ENCODE measurements at places on chromosomes 4 and X. TPM values are rescaled to one million over a fixed set of nuclear protein-coding genes. Genes with fewer than 3 reads are reported as not detected.

CYLC1 gene
- total RNA-seq = not detected

GYPE gene
- total RNA-seq = 0.29 TPM

VSIG1 gene
- total RNA-seq = 0.44 TPM

TMEM271 gene
- not detected for total RNA-seq

ARX gene
- not detected for total RNA-seq

TCEAL6 gene
- not detected for total RNA-seq

PDGFC gene
- total RNA-seq = 13.7 TPM

GDPD2 gene
- not detected for total RNA-seq

RNF150 gene
- total RNA-seq = 0.93 TPM

CCDC110 gene
- total RNA-seq = 0.41 TPM

- DNase-seq = no peak
Measured at GRCh38 chr4:114497116-114497515, 101.5 kb upstream of the UGT8 start.

DNA sequence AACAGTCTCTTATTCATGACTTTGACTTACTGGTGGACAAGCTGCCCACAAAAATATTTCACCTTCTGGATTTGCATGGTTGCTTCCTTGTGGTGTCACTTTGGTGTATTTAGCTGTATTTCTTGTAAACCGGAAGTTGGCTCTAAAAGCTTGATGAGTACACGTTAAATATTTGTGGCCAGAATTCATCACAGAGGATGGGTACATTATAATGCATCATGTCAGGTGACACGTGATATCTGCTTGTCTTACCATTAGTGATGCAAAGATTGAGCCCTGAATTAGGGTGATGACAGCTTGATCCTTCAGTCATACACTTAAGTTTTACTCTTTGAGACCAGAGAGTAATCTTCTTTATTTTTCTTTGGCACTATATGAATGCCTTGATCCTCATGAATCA, 188.3 kb upstream of the RPS6KA3 start:
- no peak for DNase-seq

- no peak for DNase-seq
Measured at GRCh38 chrX:133580625-133581024, 165.3 kb upstream of the GPC4 start.

- DNase-seq = no peak
Measured at GRCh38 chrX:130139474-130140201, 26.0 kb downstream of the AIFM1 start.

GRCh38 chr4:160375772-160376452, 1273.0 kb downstream of the RAPGEF2 start:
- no peak for DNase-seq

- no peak for DNase-seq
Measured at GRCh38 chr4:140133576-140133975, 20.4 kb downstream of the MAML3 start.

- DNase-seq = no peak
Measured at GRCh38 chr4:159363361-159363760, 260.5 kb downstream of the RAPGEF2 start.

DNA sequence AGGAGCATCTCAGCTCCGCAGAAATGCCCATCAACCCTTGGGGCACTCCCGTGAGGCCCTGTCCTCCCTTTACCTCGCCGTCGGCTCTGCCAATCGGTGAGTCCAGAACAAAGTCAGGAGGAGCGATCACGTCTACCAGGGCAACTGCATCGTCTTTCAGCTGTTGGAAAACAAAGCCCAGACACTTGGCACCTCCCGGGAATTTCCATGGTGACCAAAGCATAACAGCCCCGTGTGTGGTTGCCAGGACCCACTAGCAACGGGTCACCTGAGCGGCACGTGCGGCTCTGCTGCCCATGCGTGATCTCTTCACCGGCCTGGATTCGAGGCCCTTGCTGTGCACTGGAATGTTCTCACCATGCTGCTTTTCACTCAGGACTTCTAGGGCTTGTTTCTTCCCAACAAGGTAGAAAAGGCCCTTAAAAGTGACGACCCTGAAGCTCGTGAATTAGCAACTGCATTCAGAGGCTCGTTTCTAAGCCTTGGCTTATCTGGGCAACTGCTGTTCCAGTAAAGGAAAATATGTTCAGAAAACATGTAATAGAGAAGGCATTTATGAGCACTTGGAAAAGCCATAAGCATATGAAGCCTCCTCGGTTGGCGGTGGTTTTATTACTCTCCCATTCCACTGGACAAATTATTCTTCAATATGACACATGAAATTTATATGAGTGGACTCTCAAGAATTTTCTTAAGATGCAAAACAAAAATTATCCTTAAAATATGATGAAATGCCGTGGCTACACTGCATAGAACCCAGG, 69.5 kb downstream of the ACOX3 start:
- no peak for DNase-seq

- DNase-seq = no peak
Measured at GRCh38 chr4:81531410-81531809, 59.7 kb upstream of the RASGEF1B start.

- no peak for DNase-seq
Measured at GRCh38 chr4:25443851-25444250, 66.8 kb downstream of the ANAPC4 start.

DNA sequence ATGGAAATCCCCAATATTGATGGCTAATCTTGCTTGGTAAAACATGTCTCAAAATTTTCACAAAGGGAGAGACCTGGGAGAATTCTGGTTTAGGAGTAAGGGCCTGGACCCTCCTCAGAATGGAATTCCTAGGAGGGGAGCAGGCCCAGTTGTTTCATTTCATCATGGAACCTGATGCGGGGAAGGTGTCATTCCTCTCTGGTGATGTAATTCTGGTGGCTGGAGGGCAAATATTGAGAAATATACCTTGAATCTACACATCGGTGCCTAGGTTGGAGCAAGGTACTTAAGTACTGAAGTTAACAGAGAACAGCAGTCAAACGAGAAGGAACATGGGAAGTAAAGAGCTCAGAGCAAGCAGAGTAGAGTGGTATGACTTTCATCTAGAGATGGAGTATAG, 23.2 kb upstream of the CCSER1 start:
- no peak for DNase-seq

DNA sequence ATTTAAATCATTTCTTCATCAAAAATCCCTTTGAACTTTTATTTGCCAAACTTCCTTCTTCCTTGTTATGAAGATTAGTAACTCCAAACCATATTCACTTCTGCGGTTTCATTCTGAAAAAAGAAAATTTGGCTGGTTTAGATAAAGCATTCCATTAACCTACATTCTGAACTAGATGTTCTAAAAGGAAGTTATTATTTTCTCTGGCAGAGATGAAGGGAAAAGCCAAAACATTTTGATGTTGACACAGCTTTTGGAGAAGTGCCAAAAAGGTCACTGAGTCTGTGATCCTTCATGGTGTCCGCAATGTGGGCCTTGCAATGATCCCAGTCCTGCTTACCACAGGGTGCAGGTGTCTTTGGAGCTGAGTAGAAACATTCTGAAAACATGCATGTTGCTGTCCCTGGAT, 36.0 kb downstream of the CXCL8 start:
- peak; percentile 87 for DNase-seq

DNA sequence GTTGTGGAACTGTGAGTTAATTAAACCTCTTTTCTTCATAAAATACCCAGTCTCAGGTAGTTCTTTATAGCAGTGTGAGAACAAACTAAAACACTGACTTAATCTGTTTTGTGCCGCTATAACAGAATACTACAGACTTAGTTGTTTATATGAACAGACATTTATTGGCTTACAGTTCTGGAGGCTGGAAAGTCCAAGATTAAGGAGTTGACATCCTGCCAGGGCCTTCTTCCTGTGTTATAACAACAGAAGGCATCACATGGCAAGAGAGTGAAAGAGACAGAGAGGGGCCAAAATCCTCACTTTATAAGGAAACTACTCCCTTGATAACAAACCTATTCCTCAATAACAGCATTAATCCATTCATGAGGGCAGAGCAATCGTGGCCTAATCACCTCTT, 42.5 kb upstream of the KCNIP4 start:
- DNase-seq = no peak

- no peak for DNase-seq
Measured at GRCh38 chr4:24805067-24805466, 9.7 kb downstream of the SOD3 start.

GRCh38 chr4:104494822-104495559, at the start of gene CXXC4:
Gene CXXC4, minus strand, starts transcription at chr4:104494894. Its CDS starts 3,092 bp downstream, at chr4:104491802.
- DNase-seq = no peak

DNA sequence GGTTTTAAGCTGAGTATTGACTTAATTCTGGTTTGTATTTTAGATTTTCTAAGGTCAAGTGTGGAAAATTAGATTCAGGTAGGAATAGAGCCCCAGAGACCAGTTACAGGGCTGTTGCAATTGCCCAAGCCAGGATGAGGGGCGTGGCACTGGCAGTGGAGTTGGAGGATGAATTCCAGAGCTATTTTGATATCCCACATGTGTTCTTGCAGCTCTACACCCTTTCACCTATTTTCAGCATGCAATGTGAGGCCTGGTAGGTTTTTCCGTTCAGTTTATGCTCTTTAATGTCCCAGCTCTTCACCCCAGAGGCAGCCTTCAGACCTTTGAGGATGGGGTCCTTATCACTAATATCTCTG, 17.9 kb upstream of the OGT start:
- DNase-seq = no peak

GRCh38 chr4:97359826-97360225, 783.5 kb downstream of the STPG2 start:
- no peak for DNase-seq

GRCh38 chr4:9891740-9892139, 110.3 kb downstream of the DRD5 start:
- DNase-seq = no peak

GRCh38 chr4:127881563-127881864, 821 bp downstream of the PLK4 start:
- no peak for DNase-seq

DNA sequence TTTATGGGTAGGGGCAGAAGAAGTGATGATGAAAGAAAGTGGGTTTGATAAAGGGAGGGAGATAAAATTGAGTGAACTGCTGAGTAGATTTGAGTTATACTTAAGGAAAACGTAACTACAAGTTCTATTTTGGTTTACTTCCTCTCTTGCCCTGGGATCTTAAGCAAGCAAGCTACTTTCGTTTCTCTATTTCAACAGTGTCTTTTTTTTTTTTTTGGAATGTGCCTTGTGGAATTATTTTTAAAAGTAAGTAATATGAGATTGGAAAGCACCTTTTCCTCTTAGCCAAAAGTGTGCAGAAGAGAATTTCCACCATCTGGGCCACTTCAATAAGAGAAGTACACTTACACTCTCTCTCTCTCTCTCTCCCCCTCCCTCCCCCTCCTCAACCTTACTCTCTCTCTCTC, 16.0 kb upstream of the C4orf36 start:
- DNase-seq = no peak

GRCh38 chr4:8766610-8767009, 105.0 kb downstream of the HMX1 start:
- no peak for DNase-seq

GRCh38 chrX:110427076-110427475, 68.4 kb downstream of the RTL9 start:
- DNase-seq = no peak

DNA sequence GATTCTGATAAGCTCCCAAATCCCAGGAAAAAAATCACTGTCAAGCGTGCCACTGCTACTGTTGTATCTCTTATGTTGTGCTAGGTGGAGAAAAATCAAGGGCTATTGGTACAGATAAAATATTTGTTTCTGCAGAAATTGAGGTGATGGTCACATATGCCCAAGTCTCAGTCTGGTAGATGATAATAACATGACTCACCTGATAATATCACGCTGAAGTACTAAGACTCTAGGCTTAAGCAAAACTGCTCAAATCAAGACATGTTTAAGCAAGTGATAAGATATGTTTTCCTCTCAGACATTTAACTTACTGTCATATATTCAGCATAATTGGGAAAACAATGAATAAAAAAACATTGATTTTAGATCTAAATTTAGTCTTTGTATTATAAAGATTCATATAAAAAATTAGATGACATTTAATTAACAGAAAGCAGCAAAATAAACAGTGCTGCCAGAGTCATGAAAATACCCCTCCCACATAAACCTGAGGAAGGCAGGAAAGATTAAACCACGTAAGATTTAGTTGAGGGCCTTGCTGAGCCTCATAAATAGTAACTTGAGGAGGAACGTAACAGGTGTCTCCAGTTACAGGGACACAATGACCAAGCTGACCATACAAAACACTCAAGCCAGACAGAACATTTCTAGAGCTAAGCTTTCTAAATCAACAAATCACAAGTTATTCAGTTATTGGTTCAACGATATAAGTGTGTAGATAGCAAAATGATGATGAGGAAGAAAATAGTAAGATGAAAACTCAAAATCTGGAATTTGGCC, 143.5 kb downstream of the CHM start:
- DNase-seq = no peak

- peak; percentile 68 for DNase-seq
Measured at GRCh38 chr4:167897116-167897515, 195.2 kb upstream of the ANXA10 start.

DNA sequence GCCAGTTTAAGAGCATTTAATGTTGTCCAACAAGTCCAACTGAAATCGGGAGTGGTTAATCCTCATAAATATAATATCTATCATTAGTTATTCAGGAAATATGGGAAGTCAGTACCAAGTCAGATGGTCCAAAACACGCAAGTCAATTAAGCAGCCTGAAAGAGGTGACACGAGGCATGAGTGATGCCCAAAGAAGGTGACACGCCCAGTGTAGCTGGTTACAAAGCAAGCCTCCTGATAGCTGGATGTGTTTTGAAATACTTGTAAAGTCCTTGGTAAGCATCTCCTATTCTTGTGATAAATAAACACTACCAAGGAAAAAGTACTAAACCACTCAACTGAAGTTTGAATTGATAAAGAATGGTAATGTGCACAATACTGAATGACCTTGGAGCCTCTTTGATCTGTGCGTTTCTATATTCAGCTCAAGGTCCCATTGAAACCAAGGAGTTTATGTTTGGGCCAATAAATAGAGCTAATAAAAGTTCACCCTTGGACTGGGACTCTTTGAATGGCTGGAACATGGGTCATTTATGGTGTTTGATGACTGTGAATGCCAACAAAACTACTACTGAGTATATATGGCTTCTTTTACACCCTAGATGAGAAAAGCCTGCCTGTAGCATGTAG, 93.2 kb upstream of the KLF3 start:
- no peak for DNase-seq

- peak; percentile 48 for DNase-seq
Measured at GRCh38 chr4:139554893-139555704, 920 bp downstream of the SETD7 start.

DNA sequence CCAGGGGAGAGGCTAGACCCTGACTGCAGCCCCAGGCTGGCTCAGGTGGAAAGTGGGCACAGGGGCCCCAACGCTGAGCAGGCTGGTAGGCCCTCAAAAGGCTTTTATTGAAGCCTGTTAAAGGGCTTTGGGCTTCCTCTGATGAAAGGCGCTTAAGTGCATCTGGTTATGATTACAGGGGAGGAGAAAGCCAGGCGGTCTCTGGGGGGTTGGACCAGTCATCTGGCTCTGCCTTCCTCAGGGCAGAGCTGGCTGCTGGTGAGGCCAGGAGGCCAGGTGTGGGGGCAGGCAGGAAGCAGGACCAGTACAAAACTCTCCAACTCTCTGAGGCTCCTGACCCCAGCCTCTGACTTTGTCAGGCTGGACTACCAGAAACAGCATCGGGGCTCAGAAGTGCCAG, 68.8 kb upstream of the BCOR start:
- DNase-seq = no peak

Measured in glomerular endothelial cell (primary cell).